Activated naive CD4-positive, alpha-beta T cell treated with Interleukin-2 at 50 U/mL for 16 hours (primary cell): ENCODE measurements at places on chromosomes 6 and 20.

GRCh38 chr6:141202626-141203025 is 930.1 kb upstream of the GJE1 start:
- DNase-seq, result no peak

DNA sequence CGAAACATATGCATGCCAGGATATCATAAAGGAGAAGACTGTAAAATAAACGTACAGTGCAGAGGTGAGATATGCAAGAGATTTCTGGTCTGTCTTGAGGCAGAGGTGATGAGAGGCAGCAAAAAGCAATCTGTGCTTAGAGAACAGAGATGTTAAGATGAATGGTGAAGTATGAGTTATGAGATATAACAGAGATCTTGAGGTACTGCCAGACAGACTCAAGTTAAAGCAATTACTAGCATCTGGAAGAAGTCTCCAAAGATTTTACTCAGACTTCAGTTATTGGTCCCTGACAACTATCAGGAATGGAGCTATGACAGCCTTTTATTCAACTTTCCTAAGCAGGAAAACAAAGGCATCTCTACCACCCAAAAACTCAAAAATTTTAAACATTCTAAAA is 122.8 kb upstream of the DST start:
- DNase-seq, result no peak

DNA sequence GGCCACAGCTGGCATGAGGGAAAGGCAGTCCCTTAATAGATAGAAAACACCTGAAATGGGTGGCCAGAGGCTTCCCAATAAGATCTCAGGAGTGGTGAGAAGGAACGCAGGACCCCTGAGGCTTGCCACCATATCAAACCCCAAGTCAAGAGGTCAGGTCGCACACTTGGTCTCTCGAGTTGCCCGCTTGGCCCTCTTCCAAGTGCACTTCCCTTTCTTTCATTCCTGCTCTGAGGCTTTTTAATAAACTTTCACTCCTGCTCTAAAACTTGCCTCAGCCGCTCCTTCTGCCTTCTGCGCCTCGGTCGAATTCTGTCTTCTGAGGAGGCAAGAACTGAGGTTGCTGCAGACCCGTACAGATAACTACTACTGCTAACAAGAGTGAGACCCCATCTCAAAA is 64.2 kb downstream of the SLC2A10 start:
- DNase-seq, result no peak

GRCh38 chr6:70176842-70177550 is 125.9 kb downstream of the COL9A1 start:
- DNase-seq, result no peak
